ENCODE measurements at places on chromosomes 5 and 9.
A peak's percentile ranks its signal among the peaks of the same experiment; 100 is the strongest.

DNA sequence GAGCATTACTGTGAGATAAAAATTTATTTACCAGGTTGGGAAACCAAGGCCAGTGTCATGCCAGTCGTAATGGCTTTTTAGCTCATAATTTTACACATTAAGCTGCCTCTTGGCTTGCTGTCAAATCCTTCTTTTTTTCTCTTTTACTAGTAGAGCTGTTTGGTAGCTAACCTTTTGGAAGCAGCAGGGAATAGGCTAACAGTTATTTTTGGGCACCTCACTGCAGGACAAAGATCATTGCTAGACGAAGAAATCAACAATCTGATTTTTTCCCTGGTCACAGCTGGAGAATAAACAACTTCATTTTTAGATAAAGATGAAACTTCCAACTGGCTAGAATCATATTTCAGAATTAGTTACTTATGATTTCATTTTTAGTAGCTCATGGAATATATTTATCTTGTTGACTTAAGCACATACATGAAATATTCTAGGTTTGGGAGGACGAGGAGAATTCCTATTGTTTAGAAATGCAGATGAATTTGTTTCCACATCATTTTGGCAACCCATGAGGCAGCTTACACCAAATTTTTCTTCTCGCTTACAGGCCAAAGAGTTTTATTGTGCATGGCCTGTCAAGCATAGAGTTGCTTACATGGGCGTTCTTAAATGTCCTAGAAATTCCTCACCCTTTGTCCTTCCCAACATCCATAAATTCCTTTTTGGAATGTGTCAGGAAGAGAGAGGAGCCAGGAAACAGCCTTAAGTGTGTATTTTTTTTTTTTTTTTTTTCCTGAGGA, 19.6 kb downstream of the TNC start:
- no peak for DNase-seq

DNA sequence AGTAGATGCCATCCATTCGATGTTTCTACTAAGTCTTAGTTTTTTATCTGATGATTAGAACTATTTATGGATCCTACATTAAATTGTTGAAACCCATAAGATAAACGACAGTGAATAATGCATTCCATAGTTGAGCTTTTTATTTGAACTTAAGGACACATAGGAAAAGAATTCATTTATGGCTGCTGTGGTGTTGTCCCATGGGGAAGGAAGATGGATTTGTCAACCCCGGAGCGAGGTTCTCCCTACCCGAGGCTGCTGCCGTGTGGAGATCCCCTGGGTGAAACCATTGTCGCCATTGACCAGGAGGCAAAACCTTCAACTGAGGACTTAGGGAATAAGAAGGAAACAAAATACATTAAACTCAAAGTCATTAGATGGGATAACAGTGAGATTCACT, 146.7 kb downstream of the PRDM6 start:
- no peak for DNase-seq

- DNase-seq, result no peak
These were observed 197.5 kb downstream of the PALM2AKAP2 start for GRCh38 chr9:109977521-109977920.

DNA sequence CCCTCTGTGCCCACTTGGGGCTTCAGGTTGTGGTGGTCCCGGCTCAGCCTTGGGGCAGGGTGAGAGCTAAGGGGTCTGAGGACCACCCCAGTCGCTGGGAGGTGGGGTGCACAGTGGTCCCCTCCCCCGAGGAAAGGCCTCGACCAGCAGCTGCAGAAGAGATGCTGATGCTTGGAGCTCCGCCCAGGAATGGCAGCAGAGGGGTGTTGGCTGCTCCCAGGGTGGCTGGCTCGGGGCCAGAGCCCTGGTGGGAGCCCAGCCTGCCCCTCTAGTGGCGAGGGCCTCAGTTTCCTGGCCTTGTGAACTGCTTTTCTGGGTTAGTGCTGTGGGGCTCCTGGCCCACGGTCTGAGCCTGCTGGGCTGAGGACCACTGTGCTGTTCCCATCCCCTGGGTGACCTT, 1.2 kb downstream of the DIPK1B start:
- DNase-seq, result no peak

GRCh38 chr9:115672477-115673316, 480.9 kb upstream of the PAPPA start:
- no peak for DNase-seq

GRCh38 chr9:37295178-37295577, 127.3 kb upstream of the GRHPR start:
- no peak for DNase-seq

GRCh38 chr5:1824903-1825841, 24.0 kb downstream of the NDUFS6 start:
- DNase-seq, result no peak

- DNase-seq, result no peak
These were observed 1983.0 kb upstream of the C9orf72 start for GRCh38 chr9:29556317-29556716.

DNA sequence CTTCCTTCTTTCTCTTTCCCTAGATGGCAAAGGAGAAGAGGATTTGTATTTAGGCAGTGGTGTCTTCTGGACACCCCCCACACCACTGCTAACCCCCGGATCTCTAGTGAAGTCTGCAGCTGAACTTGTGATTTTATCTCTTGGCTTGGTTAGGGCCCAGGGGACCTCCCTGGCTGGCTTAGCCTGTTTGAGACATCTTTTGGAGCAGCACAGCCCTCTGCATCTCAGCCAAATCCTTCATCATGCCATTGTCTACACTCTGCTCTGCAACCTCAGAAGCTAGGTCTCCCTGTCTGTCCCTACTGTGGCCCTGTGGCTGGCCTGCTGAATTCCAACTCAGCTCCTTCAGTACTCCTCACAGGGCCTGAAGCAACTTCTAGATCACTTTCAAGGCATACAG, 81.7 kb downstream of the MUSK start:
- no peak for DNase-seq

- DNase-seq, result no peak
These were observed 148.8 kb downstream of the IRX2 start for GRCh38 chr5:2602451-2603271.

DNA sequence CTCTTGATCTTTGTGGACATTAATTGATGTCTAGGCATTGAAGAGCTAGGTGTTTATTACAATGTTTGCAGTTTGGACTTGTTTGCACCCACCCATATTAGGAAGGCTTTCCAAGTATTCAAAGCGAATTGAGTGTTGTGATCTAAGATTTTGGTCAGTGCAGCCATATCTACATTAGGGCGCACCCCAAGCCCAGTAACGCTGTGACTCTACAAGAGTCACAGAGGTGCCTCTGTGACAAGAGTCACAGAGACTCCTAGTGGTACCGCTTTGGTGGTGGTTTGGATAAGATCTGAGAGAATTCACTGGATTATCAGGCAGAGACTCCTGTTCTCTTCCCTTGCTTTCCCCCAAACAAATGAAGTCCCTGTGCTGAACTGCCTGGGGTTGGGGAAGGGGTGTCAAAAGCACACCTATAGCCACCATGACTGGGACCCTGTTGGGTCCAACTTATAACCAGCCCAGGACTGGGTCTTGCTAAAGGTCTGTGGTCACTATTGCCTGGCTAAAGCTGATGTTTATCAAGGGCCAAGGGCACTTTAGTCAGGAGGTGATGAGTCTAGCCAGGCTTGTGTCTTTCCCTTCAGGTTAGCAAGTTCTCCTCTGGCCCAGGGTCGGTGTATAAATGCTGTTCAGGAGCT, 114.1 kb upstream of the RIOK2 start:
- DNase-seq, result no peak

GRCh38 chr5:21663082-21663481, 1190.1 kb downstream of the CDH12 start:
- no peak for DNase-seq

DNA sequence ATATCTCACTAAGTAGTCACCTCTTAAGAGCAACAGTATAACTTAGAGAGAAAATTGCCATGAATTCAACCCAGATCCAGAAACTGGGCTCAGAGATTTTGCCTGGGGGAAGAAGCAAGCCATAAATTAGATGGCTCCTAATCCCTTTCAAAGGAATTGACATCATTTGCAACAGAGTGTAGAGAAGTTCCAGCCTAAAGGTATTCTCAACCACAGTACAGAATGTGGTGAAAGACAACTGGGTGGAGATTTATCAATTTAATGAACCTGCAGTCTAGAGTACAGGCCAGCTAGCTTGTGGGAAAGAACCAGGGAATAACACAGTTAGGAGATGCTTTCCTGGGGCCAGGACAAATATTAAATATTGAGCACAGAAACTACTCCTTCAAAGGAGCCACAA, 39.6 kb downstream of the CDKL3 start:
- no peak for DNase-seq

- no peak for DNase-seq
These were observed 752.9 kb downstream of the CDH18 start for GRCh38 chr5:19235101-19235584.

- DNase-seq, result no peak
These were observed 3.0 kb upstream of the OTP start for GRCh38 chr5:77641397-77641943.

DNA sequence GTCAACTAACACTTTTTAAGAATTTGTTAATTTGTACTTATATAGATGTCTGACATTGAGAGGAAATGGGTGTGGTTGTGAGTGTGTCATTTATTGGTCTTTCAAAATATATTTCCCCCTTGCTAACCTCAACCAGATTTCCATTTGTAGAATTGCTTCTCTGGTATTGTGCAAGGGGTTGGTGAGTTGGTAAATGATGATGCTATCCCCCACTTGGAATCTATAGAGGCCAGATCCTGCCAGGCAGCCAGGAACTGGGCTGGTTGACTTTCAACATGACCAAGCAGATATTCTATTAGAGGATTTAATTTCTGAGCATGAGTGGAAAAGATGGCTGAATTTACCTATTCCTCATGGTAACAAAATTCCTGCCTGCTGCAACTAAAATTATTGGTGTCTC, 306.6 kb upstream of the KIF2A start:
- no peak for DNase-seq

DNA sequence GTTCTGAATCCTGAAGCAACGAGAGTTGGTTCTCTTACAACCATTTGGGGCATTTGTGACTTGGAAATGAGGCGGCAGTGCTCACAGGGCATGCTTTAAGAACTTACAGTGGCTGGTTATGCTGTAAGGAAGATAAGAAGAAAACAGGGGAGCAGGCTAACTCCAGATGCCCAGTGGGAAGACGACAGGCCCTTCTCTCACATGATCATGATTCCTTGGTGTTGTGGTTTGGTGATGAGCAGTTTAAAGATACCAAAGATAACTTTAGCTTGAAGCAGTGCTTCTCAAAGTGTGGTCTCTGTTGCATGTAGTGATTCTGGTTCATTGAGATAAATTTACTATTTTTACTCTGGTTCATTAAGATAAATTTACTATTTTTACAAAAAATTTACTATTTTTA, 2.6 kb upstream of the HABP4 start:
- no peak for DNase-seq

GRCh38 chr5:40291338-40291737, 388.4 kb upstream of the PTGER4 start:
- no peak for DNase-seq

- no peak for DNase-seq
These were observed 50.6 kb downstream of the NREP start for GRCh38 chr5:111706345-111706744.

GRCh38 chr5:59768152-59769040, 125.1 kb downstream of the PDE4D start:
- no peak for DNase-seq

- DNase-seq, result no peak
These were observed 620.6 kb upstream of the CDH18 start for GRCh38 chr5:20608567-20608966.

- no peak for DNase-seq
These were observed 80.6 kb downstream of the FBXO4 start for GRCh38 chr5:42005561-42006153.

- DNase-seq, result no peak
These were observed 20.8 kb downstream of the CAVIN4 start for GRCh38 chr9:100598641-100599145.

- DNase-seq, result no peak
These were observed 52.5 kb upstream of the PDE8B start for GRCh38 chr5:77157732-77158532.

GRCh38 chr9:132855904-132856303, 22.2 kb downstream of the AK8 start:
- no peak for DNase-seq

DNA sequence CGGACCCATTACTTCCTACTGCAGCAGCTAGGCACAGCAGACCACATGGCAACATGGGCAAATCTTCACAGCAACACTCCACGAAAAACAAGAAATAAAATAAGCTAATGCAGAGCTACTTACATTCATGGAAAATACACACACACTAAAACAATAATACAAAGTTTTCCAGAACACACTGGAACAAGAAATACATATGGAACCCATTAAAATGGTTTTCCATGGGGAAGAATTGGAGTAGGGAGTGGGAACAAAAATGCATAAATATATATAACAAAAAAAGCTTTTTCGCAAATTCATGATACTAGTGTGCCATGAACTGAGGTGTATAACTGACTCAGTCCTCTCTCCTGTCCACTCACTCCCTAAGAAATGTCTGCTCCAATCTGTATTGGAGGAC, 8.3 kb downstream of the ADAMTS12 start:
- no peak for DNase-seq

DNA sequence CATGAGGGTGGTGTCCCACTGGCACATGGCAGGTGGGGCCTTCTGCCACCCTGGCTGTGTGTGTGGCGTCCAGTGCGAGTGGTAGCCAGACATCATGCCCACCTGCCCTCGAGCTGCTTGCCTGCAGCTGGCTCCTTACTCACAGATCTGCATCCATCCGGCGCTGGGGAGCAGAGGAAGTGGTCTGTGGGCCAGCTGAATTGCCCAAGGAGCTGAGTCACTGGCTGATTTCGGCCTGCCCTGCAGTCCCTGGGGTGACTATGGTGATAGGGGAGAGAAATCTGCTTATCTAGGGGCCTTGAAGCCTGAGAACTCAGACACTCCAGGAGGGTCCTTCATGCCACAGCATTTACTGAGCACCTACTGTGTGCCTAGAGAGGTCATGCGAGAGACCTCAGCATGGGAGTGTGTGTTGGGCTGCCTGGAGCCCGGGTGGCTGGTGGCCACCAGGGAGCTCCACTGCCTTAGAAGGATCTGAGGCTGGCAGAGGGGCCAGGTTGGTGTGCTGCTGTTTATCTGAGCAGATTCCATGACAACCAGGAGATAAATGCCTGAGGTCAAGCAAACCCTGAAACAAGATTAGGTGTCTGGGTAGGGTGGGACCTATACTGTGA, 57.1 kb downstream of the SLC22A5 start:
- DNase-seq, result no peak

- DNase-seq, result peak; percentile 91
These were observed 722 bp downstream of the SLC22A4 start for GRCh38 chr5:132294728-132295504.

Measured in vagina (tissue), 2 donors.